ENCODE measurements at places on chromosomes 5 and 9.

DNA sequence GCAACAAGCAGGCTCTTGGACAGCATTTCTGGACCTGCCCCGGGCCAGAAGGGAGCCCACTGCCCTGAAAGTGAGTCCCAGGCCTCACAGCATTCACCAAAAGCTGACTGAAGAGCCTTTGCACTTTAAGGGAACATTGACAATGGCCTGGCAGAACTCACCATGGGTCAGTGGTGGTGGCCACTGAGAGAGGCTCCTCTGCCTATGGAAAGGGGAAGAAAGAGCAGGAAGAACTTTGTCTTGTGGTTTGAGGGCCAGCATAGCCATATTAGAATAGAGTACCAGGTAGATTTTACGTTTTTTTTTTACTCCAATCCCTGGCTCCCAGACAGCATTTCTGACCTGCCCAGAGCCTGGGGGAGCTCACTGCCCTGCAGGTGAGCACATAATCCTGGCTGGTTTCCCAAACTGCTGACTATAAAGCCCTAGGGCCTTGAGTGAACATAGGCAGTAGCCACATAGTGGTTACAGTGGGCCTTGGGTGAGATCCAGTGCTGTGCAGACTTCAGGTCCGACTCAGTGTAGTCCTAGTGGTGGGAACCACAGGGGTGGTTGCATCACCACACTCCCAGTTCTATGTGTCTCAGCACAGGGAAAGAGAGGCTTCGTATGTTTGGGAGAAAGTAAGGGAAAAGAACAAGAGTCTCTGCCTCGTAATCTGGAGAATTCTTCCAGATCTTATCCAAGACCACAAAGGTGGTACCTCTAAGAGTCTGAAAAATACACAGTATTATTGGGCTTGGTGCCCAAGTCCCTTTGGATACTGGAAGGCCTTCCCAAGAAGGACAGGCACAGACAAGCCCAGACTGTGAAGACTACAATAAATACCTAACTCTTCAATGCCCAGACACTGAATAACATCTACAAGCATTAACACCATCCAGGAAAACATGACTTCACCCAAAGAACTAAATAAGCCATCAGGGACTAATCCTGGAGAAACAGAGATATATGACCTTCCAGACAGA is 89.5 kb downstream of the TSSK1B start:
- DNase-seq: peak; percentile 49

GRCh38 chr5:32044939-32045338 is 129.2 kb downstream of the GOLPH3 start:
- DNase-seq: peak; percentile 91

DNA sequence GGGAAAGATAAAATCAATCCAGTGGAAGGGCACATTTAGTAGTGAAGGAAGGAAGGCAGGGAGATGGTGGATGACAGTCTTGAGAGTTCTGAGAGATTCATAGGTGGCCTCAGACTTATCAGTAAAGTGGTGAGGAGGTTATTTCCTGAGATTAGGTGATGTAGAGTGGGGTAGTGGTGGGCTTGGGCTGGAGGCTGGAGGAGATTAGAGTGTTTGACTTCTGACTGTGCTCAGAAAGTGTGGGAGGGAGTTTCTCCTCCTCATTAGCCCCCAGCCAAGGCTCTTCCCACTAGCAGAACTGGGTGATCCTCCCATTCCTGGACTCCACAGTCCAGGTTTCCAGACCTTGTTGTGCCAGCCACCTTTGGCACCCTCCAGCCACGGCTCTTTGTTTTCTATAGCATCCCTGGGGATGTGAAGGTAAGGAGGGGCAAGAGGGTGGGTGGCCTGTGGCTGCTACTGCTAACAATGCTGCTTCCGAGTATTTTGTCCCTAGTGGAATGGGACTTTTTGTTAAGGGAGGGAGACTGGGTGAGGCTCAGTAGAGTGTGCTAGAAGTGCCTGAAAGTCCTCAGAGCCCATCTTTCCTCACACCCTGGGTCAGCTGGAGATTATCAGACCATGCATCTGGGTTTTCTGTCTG is 94.4 kb downstream of the ADRB2 start:
- DNase-seq: no peak

- DNase-seq: peak; percentile 59
Measured at GRCh38 chr9:134968011-134968822, 50.5 kb upstream of the FCN1 start.

- peak; percentile 88 for DNase-seq
Measured at GRCh38 chr9:124054582-124055227, 43.1 kb downstream of the LHX2 start.

GRCh38 chr9:110197330-110198187 is 10.4 kb downstream of the C9orf152 start:
- no peak for DNase-seq

- no peak for DNase-seq
Measured at GRCh38 chr9:32986971-32987370, 14.5 kb downstream of the APTX start.

- DNase-seq: peak; percentile 62
Measured at GRCh38 chr5:57887851-57888621, 405.4 kb upstream of the ACTBL2 start.

- no peak for DNase-seq
Measured at GRCh38 chr9:132858751-132859150, 19.3 kb downstream of the AK8 start.

DNA sequence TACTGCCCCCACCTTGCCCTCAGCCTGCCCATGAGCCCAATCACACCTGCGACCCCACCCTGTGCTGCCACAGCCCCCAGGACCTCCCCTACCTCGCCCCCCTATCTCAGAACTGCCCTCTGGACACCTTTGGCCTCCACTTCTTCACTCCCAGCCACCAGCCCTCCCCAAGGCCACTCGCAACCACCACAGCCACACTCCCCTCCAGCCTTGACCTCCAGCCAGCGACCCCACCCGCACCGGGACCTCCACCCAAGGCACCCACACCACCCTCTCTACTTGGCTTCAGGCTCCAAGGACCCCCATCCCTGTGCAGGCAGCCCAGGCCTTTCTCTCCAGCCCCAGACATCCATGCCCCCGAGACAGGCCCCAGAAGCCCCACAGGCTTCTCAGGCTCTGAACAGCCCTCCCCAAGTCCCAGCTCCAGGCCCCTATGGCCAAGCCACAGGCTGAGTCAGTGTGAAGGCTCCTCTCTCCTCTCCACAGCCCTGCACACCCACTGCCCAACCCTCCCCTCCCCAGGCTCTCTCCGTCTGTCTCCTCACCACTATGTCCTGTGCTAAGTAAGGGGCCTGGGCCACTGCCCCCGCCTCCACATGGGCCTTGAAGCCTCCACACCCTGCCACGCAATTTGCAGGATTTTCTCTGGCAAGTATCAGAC is 2.0 kb downstream of the AK1 start:
- peak; percentile 73 for DNase-seq

DNA sequence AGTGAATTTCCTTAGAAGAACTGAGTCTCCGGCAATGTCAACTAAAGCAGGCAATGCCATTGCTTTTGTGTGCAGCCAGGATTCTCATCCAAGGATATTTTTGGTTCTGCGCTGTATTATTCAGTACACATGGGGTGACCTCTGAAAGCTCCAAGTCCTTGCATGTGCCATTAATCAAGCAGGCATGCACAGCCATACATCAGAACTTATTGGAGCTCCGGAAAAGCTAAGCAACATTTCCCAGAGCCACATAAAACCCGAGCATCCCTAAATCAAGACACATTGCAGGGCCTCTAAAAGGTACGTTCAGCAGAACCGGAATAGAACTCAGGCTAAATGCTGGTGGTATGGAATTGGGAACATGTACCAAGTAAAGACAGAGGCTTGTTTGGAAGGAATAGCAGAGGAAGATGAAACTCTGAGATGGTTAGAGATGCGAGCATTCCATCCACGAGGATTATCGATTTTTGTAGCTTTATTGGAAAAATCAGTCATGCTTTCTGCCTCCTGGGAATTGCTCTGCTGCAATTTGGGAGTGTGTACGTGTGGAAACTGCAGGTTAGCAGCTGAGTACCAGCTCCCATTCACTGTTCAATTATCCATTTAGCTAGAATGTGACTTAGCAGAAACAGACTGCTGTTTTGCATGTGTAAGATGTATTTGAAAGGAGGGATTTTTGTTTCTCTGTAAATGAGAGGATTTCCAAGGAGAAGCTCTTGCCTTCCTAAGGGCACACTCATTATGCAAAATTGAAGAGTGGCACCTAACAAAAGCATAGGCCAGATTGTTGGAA is 143.7 kb upstream of the WWC1 start:
- peak; percentile 35 for DNase-seq

- DNase-seq: peak; percentile 87
Measured at GRCh38 chr9:129146441-129146941, 31.6 kb downstream of the IER5L start.

DNA sequence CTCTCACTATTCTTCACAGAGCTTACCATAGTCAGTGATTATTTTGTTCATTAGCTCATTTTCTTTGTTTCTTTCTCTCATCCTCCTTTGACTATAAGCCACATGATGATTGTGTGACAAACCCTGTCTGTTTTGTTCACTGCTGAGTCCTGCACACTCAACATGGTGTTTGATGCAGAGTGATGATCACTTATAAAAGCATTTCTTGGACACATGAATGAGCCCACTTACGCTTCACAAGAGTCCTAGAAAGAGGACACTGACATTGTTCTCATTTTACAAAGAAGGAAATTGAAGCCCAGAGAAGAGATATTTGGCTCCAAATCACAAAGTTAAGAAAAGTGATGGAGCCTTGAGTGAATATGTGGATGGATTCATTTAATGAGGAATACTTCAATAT is 13.4 kb downstream of the ABLIM3 start:
- no peak for DNase-seq

DNA sequence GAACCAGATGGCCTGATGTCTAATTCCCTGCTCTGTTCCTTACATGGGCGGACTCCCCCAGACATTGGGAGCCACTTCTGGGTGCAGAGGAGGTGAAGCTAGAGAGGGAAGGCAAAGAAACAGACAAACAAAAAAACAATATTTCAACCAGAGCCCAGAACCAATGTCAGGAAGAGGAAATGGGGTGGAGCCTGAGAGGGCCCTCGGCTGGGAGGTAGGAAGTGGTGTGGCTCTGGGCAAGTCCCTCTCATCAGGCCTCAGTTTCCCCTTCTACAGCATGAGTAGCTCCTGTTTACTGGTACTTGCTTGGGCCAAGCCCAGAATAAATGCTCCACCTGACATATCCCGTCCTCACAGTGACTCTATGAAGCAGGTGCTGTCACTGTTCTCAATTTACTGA is 11.1 kb downstream of the SH2D3C start:
- DNase-seq: no peak

GRCh38 chr5:56350011-56350596 is 117.0 kb upstream of the ANKRD55 start:
- DNase-seq: no peak

DNA sequence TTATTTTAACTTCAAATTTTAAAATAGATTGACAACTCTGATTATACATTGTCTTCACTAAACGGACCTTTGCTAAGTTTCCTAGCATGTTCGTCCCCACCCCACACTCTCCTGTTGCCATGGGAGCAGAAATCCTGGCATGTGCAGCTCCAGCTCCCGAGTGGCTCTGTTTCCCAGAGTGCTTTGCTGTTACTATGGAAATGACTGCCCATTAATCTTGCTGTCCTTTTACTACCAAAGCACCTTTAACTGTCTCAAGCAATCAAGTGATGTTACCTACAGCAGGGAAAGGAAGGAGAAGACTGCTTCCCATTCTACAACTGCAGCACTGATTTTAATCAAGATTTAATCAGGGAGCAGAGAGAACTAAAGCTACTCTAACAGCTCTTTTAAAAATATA is 212.0 kb upstream of the KIF2A start:
- peak; percentile 35 for DNase-seq

DNA sequence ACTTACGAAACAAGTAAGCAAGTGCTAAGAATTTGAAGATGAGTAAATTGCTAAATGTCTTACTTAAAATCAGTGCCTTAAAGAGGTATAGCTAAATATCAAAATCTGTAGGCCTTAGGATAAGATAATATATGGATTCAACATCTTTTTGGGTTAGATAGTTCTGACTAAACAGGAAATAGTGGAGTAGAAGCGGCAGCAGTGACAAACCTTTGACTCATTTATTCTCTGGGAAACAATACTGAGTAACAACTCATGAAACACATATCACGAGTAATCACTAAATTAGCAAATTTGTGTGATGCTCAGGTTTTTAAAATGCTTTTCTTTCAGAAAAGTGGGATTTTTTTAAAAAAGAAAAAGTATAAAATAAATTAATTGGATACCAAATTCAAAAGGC is 762.1 kb upstream of the TYRP1 start:
- peak; percentile 76 for DNase-seq

DNA sequence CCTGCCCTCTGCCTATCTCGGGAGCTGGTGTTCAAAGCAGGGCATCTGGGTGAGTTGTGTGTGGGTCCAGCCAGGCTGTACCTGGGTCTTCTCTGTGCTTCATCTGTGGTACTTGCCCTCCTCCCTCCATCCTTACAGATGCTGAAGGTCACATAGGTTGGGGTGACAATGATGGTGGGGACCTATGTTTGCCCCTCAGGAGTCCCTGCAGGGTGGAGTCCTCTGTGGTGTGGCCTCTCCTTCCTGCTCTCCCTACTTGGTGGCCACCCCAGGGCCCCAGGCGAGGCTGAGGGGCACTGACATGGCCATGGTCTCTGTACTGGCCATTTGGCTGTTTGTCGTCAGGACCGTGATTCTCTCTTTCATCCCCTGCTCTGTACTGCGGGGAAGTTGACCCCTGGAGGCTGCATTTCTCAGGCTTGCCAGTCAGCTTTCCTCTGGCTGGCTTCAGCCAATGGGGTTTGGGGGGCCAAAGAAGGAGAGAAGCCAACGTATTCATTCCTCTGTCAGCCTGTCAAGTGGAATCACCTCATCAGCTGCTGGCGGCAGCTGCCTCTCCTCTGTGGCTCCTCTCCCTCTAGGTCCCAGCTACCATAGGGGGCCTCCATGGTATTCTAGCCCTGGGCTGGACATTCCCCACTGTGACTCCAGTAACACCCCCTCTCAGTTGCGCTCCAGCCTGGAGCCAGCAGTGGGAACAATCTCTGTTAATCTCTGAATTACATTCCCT is 4.6 kb downstream of the DCANP1 start:
- DNase-seq: no peak
